Fibroblast of skin of back (primary cell): ENCODE measurements at places on chromosomes 6 and 20.
A peak's percentile ranks its signal among the peaks of the same experiment; 100 is the strongest.

DNA sequence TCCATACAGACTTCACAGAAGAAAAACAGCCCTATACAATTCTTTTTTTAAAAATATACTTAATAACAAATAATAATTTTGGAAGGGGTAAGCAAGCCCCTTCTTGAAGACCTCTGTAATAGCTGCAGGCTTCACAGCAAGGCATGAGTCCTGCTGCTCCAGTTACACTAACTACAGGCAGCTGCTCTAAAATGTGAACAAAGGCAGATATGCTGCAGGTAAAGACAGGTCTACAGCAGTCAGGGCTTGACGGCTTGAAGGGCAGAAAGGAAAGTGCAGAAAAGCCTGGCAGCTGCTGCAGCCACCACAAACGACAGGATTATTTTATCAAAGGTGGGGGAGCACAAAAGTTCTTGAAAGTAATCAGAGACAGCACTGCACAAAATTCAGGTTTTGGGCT lies 11.3 kb downstream of the FAXC start:
- no peak for DNase-seq

- DNase-seq: peak; percentile 59
These were observed 611.3 kb downstream of the HDGFL1 start for GRCh38 chr6:23180504-23181293.

- no peak for DNase-seq
These were observed 492.0 kb upstream of the NRSN1 start for GRCh38 chr6:23633996-23634395.

DNA sequence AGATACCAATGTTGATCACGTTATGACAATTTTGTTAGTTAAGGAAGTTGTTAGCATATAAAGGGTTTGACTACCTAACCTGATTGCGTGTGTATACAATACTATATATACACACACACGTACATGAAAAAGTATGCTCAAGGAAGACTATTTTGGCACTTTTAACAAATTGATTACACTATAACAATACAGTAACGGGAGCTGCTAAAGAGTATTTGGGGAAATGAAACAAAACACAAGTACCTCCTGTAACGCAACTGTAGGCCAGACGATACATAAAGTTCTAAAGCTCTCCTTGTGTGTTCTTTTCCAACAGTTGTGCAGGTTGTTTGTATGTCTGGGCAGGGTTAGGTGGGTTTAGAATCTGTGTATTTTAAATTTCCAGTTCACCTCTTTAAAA lies 98.7 kb downstream of the PLEKHG1 start:
- DNase-seq: no peak

DNA sequence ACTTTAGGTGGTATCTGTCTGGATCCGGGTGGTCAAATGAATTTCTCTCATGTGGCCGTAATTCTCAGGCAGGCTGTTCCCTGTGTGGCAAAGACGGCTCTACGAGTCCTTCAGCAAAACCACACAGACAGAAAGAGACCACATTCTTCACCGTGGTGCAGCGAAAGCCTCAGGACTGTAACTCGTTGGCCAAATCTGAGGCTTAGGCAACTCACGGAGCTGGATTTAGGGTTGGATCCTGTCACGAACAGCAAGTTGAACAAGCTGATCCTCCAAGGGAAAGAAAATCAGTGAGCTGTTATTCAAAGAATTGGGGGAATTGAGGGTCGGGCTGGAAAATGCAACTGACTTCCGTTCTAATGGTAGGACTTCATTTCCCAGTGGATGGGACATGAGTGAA lies 167.4 kb downstream of the ZMYND8 start:
- DNase-seq: peak; percentile 27
